WERI-Rb-1 (cell line): ENCODE measurements at places on chromosomes 7 and 10.

DNA sequence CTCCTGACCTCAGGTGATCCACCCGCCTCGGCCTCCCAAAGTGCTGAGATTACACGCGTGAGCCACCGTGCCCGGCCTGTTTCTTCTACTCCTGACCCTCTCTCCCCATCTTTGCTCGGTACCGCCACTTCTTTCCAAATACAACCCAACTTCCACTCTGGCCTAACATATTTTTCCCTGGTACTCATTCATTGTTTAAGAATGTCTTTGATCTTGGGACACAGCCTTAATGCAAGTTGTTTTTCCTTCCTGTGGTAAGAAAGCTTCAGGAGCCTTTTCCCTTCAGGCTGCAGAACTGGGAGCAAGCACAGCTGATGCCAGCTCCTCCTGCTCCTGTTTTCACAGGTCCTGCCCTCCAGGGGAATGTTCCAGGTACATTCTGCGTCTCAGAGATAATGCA is 13.7 kb downstream of the CALML3 start:
- DNase-seq, result no peak

- DNase-seq, result no peak
Observed at GRCh38 chr10:31887850-31888249, 40.8 kb downstream of the ARHGAP12 start.

GRCh38 chr10:125248489-125248888 is 88.1 kb upstream of the CTBP2 start:
- no peak for DNase-seq

DNA sequence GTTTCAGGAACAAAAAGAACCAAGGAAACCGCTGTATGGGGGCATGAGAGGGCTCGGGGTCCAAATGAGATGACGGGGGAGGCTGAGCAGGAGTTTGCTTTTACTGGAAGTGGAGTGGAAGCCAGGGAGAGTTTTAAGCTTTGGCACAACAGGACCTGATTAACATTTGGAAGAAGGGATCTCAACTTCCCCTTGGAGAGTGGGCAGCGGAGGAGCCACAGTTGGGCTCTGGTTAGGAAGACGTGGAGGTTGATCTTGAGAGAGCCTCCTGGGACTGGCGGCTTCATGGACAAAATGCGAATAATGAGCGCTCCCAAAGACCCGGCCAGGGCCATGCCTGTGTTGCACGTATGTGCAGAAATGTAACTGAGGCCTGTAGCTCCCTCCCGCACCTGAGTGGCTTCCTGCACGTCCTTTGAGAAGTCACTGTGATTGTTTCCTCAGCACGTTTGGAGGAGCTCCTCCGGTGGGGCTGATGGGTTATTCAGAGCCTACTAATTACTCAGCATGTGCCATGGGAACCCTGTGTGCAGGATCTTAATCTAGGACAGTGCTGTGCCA is 595.3 kb upstream of the MGMT start:
- DNase-seq, result no peak

GRCh38 chr10:16948361-16948760 is 131.1 kb upstream of the RSU1 start:
- no peak for DNase-seq

DNA sequence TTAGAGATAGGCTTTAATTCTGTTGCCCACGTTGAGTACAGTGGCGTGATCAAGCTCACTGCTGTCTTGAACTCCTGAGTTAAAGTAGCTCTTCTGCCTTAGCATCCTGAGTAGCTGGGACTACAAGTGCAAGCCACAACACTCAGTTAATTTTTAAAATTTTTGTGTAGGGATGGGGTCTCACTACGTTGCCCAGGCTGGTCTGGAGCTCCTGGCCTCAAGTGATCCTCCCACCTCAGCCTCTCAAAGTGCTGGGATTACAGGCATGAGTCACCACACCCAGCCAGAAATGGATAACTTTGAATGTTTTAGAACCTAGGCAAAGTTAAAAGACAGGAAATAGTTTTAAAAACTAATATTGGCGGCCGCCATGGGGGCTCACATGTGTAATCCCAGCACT is 43.9 kb upstream of the OTUD1 start:
- no peak for DNase-seq

GRCh38 chr7:47635091-47636080 is 53.5 kb upstream of the TNS3 start:
- no peak for DNase-seq

- no peak for DNase-seq
Observed at GRCh38 chr7:73761854-73762658, 8.0 kb downstream of the CLDN3 start.

DNA sequence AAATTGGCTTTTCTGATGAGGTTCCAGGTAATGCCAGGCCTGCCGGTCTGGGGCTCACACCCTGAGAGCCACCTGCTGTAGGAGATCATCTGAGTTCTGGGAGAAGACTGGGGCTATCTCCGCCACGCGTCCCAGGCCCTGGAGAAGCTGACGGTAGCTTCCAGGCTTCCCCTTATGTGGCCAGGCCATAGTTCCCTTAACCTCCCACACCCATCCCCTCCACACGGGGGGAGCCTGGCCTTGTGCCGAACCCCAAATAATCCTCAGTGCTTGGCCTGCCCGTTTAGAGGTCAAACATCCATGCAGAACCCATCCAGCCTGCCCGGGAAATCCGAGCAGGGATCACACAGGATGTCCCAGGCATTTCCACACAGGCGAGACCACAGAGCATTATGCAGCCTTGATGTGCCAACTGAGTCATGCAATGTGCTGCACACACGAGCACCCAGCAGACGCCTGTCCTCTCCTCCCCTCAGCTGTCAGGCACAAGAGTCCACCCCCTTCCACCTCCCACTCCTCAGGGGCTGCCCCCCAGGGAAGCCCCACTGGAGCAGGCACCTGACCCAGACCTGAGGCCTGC is 176.2 kb downstream of the PRKAG2 start:
- no peak for DNase-seq

- no peak for DNase-seq
Observed at GRCh38 chr10:122138831-122139625, 132.1 kb upstream of the BTBD16 start.

GRCh38 chr10:79342811-79343561 is 4.3 kb upstream of the PPIF start:
- DNase-seq, result no peak

DNA sequence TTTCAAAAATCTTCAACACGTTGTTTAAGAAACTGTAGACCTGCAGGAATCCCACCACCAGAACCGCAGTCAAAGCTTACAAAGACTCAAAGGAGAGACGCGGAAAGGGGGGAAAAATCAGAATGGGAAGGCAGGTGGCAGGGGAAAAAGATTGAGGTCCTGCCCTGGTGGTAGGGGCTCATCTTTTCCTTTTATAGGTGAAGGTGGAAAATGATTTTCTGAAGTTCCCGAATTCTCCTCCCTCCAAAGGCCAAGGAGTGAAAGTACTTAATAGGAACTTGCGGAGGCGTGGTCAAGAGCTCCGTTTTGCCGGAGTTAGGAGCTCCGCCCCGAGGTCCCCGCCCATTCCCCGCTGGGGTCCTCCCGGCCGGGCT is 724 bp downstream of the BBIP1 start:
- DNase-seq, result peak; percentile 96

- no peak for DNase-seq
Observed at GRCh38 chr10:35470248-35470924, 134.1 kb downstream of the CCNY start.

DNA sequence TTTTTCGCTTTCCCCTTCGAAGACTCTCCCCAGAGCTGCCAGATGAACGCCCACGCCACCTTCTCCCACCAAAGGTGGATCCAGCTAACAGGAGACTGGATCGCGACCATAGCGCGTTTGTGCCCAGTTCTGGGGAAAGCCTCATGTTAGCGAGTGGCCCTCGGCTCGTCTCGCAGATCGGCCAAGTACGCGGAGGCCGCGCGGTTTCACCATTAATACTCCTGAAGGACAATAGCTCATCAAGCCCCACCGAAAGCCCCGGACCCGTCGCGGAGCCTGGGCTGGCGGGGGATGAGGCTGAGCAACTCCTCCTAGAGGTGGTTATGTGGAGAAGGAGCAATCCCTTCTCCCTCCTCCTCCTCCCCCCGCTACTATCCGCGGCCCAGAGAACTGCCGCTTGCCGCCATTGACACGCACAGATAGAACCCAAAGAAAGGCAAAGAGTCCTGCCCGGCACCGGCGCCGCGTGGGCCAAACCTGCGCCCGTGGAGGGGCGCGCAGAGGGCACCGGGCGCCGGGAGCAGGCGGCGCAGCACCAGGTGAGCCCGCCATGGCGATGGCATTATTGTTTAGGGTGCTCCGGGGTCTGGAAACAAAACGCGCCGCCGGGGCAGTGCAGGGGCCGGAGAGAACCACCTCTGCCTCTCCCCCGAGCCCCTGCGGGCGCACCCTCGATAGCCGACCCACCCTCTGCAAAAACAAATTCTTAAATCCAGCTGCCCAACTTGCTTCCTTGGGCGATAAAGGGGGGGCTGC is at the start of gene MACROH2A2:
MACROH2A2 (plus strand) TSS at position 385 of the 756 bp plus-strand sequence. CDS start 22,813 bp downstream, outside the sequence.
- peak; percentile 93 for DNase-seq
